ENCODE measurements at places on chromosomes 6 and 20.
A peak's percentile ranks its signal among the peaks of the same experiment; 100 is the strongest.

DNA sequence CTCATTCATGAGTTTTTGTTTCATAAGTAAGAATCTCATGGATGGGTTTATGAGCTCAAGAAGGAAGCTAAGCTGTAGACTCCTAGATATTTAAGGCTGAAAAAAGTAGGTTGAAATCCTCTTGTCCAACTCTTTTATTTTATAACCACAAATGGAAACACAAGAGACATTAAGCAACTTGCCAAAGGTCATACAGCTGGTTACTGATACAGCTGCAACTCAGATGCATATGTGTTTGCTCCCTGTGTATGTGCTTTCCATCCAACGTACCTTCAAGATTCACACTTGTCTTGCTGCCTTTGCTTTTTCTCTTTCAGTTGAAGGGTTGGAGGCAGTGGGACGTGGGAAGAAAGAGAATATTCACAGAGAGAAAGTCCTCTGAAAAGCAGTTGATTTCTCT, 153.5 kb upstream of the STMND1 start:
- no peaks in the 10 kb centered on the region for H3K27me3 ChIP-seq
- DNase-seq: no peak
- H3K27ac ChIP-seq: no peak overlapping the region

GRCh38 chr20:60667641-60668040, 584.4 kb upstream of the CDH4 start:
- DNase-seq: no peak
- no peaks in the 10 kb centered on the region for H3K36me3 ChIP-seq
- H3K27me3 ChIP-seq: peaks cover 9% of the 10 kb centered on the region
- H3K4me3 ChIP-seq: no peak overlapping the region
- no peak overlapping the region for H3K27ac ChIP-seq

- peaks cover 23% of the 10 kb centered on the region for H3K4me1 ChIP-seq
- H3K36me3 ChIP-seq: no peaks in the 10 kb centered on the region
- peaks cover 93% of the 10 kb centered on the region for H3K27me3 ChIP-seq
- H3K27ac ChIP-seq: no peak overlapping the region
Measured at GRCh38 chr20:62736407-62737071, 27.9 kb downstream of the NTSR1 start.

GRCh38 chr20:35741892-35742740, at the start of gene RBM39:
RBM39 (minus strand) TSS chr20:35742260; CDS start chr20:35740874, 1,386 bp downstream.
- H3K36me3 ChIP-seq: peaks cover 36% of the 10 kb centered on the region
- H3K4me3 ChIP-seq: peak within 1 kb of the TSS; percentile 86
- H3K27ac ChIP-seq: peak within 1 kb of the TSS; percentile 100

- no peak for DNase-seq
- H3K27me3 ChIP-seq: no peaks in the 10 kb centered on the region
- no peaks in the 10 kb centered on the region for H3K4me1 ChIP-seq
- H3K27ac ChIP-seq: no peak overlapping the region
- no peaks in the 10 kb centered on the region for H3K36me3 ChIP-seq
- H3K4me3 ChIP-seq: no peak overlapping the region
Measured at GRCh38 chr6:147873816-147874215, 365.3 kb downstream of the SAMD5 start.

GRCh38 chr20:14712302-14712739, 374.9 kb upstream of the FLRT3 start:
- H3K27me3 ChIP-seq: no peaks in the 10 kb centered on the region
- no peak for DNase-seq
- no peak overlapping the region for H3K27ac ChIP-seq
- H3K36me3 ChIP-seq: no peaks in the 10 kb centered on the region
- peaks cover 7% of the 10 kb centered on the region for H3K4me1 ChIP-seq
- no peak overlapping the region for H3K4me3 ChIP-seq

DNA sequence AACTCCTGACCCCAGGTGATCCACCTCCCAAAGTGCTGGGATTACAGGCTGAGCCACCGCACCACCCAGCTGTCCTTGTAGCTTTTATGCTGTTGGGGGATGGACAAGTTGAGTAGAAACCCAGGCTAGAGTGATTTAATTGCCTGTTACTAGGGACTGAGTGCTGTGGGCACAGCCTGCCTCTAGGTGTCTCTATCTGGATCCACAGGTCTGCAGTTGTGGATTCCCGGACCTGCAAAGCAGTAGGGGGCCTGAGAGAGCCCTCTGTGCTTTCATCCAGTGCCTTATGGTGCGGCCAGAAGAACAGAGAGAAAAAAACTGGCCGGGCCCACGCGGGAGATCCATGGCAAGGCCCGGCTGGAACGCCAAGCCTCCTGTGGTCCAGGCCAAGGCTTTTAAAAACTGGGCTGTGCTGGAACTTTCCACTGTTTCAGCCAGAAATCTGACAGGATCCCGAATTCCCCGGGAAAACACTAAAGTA, 5.2 kb downstream of the SIRPA start:
- peaks cover 53% of the 10 kb centered on the region for H3K4me1 ChIP-seq
- H3K36me3 ChIP-seq: peaks cover 2% of the 10 kb centered on the region
- no peaks in the 10 kb centered on the region for H3K27me3 ChIP-seq
- DNase-seq: no peak
- no peak overlapping the region for H3K4me3 ChIP-seq

- no peak overlapping the region for H3K27ac ChIP-seq
- no peak overlapping the region for H3K4me3 ChIP-seq
- H3K36me3 ChIP-seq: no peaks in the 10 kb centered on the region
Measured at GRCh38 chr20:19706463-19706862, 51.6 kb upstream of the RIN2 start.

- H3K4me1 ChIP-seq: peaks cover 42% of the 10 kb centered on the region
- DNase-seq: no peak
- peaks cover 3% of the 10 kb centered on the region for H3K36me3 ChIP-seq
- peak overlapping the region; percentile 89 for H3K27ac ChIP-seq
- H3K4me3 ChIP-seq: peak overlapping the region; percentile 63
Measured at GRCh38 chr20:36540551-36541211, 638 bp upstream of the MYL9 start.

- peaks cover 34% of the 10 kb centered on the region for H3K4me1 ChIP-seq
- H3K4me3 ChIP-seq: no peak overlapping the region
- DNase-seq: no peak
- no peaks in the 10 kb centered on the region for H3K36me3 ChIP-seq
- H3K27ac ChIP-seq: peak overlapping the region; percentile 53
Measured at GRCh38 chr20:48832405-48832730, 4.6 kb upstream of the PREX1 start.

DNA sequence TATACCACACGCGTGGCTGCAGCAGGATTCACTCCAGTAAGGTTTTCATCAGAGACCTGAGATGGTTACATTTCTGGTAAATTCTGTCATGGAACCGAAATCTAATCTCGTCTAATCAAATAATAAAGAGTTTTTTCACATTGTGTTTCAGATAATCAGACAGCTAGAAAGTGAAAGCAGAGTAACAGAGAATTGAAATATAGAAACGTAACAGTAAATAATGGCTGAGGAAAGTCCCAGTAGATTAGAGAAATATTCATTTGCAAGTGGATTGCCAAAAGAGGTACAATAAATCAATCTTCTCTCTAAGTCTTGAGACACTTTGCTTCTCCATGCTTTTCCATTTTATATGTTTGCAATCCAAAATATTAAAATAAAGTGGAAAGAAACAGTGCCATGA, 42.4 kb downstream of the PKHD1 start:
- peaks cover 4% of the 10 kb centered on the region for H3K4me1 ChIP-seq
- no peak overlapping the region for H3K4me3 ChIP-seq
- H3K36me3 ChIP-seq: no peaks in the 10 kb centered on the region
- no peaks in the 10 kb centered on the region for H3K27me3 ChIP-seq

GRCh38 chr6:16840291-16840690, 79.0 kb upstream of the ATXN1 start:
- no peak for DNase-seq
- H3K36me3 ChIP-seq: no peaks in the 10 kb centered on the region
- H3K4me1 ChIP-seq: peaks cover 6% of the 10 kb centered on the region

DNA sequence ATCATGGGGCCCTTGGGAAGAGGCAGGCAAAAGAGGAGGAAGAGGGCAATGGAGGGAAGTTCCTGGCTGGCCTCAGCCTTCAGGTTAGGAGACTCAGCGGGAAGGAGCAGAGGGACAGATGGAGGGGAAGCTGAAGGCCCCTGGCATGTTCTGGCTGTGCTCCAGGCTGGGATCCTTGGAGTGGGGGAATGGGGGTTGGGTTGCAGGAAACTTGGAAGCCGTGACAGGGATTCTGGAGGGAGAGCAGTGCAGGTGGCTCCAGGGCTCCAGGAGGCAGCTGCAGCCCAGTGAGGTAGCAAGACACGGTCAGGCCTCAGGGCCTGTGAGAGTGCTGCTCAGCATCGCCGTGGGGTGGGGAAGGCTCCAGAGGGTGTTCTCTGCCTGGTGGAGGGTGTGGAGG, 64.6 kb upstream of the SCP2D1 start:
- no peak overlapping the region for H3K4me3 ChIP-seq
- no peaks in the 10 kb centered on the region for H3K4me1 ChIP-seq
- no peak overlapping the region for H3K27ac ChIP-seq
- DNase-seq: no peak
- H3K36me3 ChIP-seq: peaks cover 11% of the 10 kb centered on the region

- no peaks in the 10 kb centered on the region for H3K4me1 ChIP-seq
- no peak for DNase-seq
- no peak overlapping the region for H3K4me3 ChIP-seq
- H3K27ac ChIP-seq: no peak overlapping the region
Measured at GRCh38 chr20:60999250-60999649, 252.8 kb upstream of the CDH4 start.

- H3K4me1 ChIP-seq: peaks cover 25% of the 10 kb centered on the region
- no peak for DNase-seq
- no peaks in the 10 kb centered on the region for H3K36me3 ChIP-seq
- H3K27me3 ChIP-seq: no peaks in the 10 kb centered on the region
Measured at GRCh38 chr20:53930651-53931504, 139.5 kb downstream of the BCAS1 start.

- peaks cover 4% of the 10 kb centered on the region for H3K4me1 ChIP-seq
- H3K4me3 ChIP-seq: no peak overlapping the region
- H3K27ac ChIP-seq: no peak overlapping the region
Measured at GRCh38 chr6:7230327-7230691, 82.7 kb downstream of the SSR1 start.

DNA sequence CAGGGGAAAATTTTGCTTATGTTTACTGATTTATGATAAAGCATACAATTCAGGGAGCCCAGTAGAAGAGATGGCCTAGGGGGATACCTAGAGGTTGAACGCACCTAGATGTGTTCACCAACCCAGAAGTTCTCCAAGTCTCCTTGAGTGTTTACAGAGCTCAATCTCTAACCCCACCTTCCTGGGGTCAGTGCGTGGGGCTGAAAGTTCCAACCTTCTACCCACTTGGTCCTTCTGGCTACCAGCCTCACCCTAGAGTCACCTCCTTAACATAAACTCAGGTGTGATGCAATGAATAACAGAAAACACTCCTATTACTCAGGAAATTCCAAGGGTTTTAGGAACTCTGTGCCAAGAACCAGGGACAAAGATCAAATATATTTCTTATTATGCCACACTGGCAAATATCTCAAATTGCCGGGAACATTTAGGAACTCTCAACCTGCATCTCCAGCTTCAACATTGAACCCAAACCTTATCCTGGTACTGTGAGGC, 26.4 kb downstream of the AFG1L start:
- no peak overlapping the region for H3K4me3 ChIP-seq
- no peaks in the 10 kb centered on the region for H3K4me1 ChIP-seq
- no peak overlapping the region for H3K27ac ChIP-seq
- DNase-seq: no peak

DNA sequence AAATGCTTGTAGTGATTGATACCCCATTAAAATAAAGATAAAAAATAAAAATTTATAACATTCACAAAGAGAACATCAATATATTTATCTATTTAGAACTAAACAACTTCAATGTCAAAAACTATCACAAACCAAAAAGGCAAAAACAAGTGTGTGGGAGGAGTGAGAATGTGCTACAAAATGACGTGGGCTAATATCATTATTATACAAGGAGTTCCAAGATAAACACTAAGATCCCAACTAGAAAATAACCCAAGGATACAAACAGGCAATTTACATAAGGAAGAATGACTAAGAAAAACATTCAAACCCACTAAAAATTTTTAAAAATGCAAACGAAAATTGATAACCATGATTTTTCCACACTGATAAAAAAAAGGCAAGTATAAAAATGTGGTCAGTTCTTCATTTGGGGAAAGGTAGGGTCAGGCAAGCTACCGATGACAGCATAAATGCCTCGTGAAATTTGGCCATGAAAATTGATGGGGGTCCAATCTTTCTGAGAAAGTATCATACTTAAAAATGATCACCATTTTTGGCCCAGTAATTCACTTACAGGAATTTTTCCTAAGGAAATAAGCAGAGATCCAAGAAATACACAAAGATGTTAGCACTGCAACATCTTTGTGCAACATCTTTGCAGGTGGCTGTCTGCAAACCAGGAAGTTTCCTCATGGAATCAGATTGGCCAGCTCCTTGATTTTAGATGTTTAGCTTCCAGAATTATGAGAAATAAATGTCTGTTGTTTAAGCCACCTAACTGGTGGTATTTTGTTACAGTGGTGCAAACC, 140.2 kb downstream of the TMEM200A start:
- H3K27me3 ChIP-seq: no peaks in the 10 kb centered on the region
- H3K27ac ChIP-seq: no peak overlapping the region
- H3K36me3 ChIP-seq: no peaks in the 10 kb centered on the region
- no peak overlapping the region for H3K4me3 ChIP-seq
- peaks cover 7% of the 10 kb centered on the region for H3K4me1 ChIP-seq

- no peaks in the 10 kb centered on the region for H3K4me1 ChIP-seq
- no peaks in the 10 kb centered on the region for H3K36me3 ChIP-seq
- no peaks in the 10 kb centered on the region for H3K27me3 ChIP-seq
- DNase-seq: no peak
- H3K4me3 ChIP-seq: no peak overlapping the region
Measured at GRCh38 chr20:17210387-17210786, 16.5 kb upstream of the PCSK2 start.

DNA sequence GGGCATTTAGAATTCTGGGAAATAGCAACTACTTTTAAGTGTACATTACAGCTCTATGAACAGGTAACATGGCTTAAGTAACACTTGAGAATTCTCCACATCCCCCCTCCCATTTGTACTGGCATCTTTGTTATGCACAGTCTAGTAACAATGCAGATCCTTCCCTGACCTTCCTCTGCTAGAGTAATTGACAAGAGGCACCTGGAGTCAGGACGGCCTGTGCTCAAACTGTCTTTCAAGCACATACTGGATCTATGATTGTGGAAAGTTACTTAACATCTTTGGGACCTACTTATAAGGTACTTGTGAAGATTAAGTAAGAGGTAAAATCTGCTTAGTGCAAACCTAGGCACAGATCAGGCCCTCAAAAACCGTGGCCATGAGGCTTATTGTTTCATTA, 21.9 kb upstream of the GSTA3 start:
- H3K27ac ChIP-seq: no peak overlapping the region
- no peak overlapping the region for H3K4me3 ChIP-seq
- no peak for DNase-seq
- H3K36me3 ChIP-seq: no peaks in the 10 kb centered on the region

GRCh38 chr6:113763311-113763766, 93.8 kb upstream of the MARCKS start:
- H3K4me1 ChIP-seq: no peaks in the 10 kb centered on the region
- H3K27me3 ChIP-seq: no peaks in the 10 kb centered on the region
- no peaks in the 10 kb centered on the region for H3K36me3 ChIP-seq
- DNase-seq: no peak
- no peak overlapping the region for H3K27ac ChIP-seq

Data from suprapubic skin (tissue), 4 donors.